ENCODE measurements at places on chromosomes 13 and 19.

DNA sequence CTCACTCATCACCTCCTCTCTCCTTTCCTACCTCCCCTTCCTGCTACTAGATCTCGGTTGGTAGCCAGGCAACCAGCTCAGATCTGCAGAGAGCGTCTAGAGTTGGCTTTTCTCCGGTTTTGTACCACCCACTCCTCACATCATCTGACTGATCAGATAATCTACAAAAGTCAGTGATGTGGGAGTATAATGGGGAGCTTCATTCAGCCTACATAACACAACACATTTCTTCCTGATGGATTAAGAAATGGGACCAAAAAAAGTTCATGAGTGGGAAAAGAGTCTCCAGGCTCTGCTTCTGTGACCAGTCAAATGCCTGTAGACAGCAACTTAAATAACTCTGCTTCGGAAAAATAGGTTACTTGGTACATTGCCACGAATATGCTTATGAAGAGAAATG lies 279.8 kb downstream of the DCLK1 start:
- no peak for DNase-seq

GRCh38 chr19:35011091-35011689 lies 11.1 kb downstream of the GRAMD1A start:
- DNase-seq: no peak

GRCh38 chr19:23512151-23512925 lies 117.1 kb upstream of the ZNF91 start:
- no peak for DNase-seq

DNA sequence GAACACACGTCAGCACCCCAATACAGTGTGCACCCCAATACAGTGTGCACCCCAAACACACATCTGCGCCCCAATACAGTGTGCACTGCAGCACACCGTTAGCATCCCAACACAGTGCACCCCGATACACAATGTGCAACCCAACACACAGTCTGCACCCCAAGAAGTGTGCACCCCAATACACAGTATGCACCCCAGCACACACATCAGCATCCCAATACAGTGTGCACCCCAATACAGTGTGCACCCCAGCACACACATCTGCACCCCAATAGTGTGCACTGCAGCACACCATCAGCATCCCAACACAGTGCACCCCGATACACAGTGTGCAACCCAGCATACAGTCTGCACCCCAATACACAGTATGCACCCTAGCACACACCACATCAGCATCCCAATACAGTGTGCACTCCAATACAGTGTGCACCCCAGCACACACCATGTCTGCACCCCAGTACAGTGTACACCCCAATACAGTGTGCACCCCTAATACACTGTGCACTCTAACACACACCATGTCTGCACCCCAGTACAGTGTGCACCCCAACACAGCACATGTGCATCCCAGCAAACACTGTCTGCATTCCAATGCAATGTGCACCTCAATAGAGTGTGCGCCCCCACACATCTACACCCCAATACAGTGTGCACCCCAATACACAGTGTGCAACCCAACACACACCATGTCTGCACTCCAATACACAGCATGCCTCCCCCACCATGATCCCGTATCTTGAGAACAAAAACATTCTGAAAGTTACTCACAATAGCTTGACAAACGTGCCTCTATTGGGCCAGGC lies 855 bp upstream of the CARS2 start:
- DNase-seq: no peak

Measured in NCI-H510A (cell line).